Prostate gland (tissue), 2 donors: ENCODE measurements at places on chromosomes 11 and 22. TPM values are rescaled to one million over a fixed set of nuclear protein-coding genes. Genes with fewer than 3 reads are reported as not detected.

The CTR9 gene
- 23.6 TPM for total RNA-seq

DNA sequence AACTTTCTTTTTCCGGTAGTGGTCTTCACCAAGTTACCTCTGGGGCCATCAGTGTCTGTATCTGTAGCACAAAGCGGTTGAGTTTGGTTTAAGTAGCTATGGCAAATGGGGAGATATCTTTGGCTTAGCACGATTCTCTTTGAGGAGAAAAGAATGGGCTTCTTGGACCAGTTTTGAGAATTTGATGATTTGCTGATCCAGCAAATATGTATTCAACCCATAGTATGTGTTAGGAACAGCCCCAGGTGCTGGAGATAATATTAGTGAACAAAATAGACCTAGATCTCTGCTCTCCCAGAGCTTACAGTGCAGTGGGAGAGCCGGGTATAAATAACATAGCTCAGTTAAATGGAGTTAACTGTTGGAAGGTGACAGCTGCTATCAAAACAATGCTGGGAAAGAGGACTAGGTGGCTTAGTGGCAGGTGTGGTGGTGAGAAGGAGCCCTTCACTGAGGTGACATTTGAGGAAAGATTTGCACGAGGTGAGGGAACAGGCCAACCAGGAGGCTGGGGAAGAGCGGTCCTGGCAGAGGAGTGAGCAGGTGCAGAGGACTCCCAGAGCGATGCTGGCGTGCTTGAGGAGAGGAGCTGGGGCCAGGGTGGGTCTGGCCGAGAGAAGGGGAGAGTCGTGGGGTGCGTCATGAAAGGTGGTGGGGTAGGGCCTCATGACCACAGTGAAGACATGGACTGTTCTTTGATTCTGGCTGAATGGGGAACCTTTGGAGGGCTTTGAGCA, 5.0 kb downstream of the TBC1D22A start:
- H3K27ac ChIP-seq = no peak overlapping the region
- DNase-seq = no peak
- no peaks in the 10 kb centered on the region for H3K27me3 ChIP-seq
- no peaks in the 10 kb centered on the region for H3K4me1 ChIP-seq
- no peaks in the 10 kb centered on the region for H3K36me3 ChIP-seq
- no peak overlapping the region for H3K4me3 ChIP-seq

The ATP6V1E1 gene
- 150 TPM for total RNA-seq

The EHF gene
- total RNA-seq = 164 TPM

GRCh38 chr22:39176714-39177455, 24.4 kb upstream of the CBX7 start:
- H3K4me1 ChIP-seq = peaks cover 23% of the 10 kb centered on the region
- no peaks in the 10 kb centered on the region for H3K27me3 ChIP-seq
- no peaks in the 10 kb centered on the region for H3K36me3 ChIP-seq
- H3K4me3 ChIP-seq = no peak overlapping the region
